ENCODE measurements at places on chromosomes 12 and 14.
A peak's percentile ranks its signal among the peaks of the same experiment; 100 is the strongest.

- DNase-seq = no peak
Observed at GRCh38 chr14:102986810-102987579, 64.5 kb downstream of the AMN start.

DNA sequence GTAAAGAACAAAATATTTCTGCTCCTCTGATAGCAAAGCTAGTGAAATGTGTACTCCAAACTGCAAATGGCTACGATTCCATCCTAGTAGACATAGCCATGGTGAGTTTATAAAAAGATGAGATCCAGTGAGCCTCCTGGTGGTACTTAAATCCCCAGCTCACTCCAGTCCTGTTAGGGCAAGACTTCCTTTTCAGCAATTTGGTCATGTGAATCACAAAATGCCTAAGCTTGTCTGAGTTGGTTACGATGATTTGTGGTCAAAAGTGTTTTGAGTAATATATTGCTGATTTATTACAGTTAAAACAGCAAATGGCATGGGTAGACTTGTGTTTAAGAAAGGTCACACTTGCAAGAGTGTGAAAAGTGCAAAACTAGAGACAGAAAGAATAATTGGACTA is 102.7 kb upstream of the NAV3 start:
- no peak for DNase-seq

DNA sequence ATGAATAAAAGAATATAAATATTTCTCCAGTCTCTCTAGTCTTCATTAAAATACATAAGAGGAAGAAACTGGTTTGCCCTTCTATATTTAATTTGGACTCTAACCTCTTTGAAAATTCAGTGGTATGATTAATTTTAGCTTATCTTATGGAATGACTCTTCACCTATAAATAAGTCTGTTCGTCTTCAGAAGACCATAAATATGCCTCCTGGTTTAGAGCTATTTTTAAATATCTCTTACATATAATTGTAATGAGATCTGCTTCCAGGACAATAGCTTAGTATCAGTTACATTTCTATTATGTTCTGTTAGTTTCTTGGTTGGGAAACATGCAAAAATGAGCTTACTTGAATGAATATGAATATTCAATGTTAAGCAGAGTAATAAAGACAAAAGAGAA is 257.5 kb upstream of the HMGA2 start:
- no peak for DNase-seq

GRCh38 chr14:89258728-89259273 is 158.2 kb downstream of the FOXN3 start:
- no peak for DNase-seq

DNA sequence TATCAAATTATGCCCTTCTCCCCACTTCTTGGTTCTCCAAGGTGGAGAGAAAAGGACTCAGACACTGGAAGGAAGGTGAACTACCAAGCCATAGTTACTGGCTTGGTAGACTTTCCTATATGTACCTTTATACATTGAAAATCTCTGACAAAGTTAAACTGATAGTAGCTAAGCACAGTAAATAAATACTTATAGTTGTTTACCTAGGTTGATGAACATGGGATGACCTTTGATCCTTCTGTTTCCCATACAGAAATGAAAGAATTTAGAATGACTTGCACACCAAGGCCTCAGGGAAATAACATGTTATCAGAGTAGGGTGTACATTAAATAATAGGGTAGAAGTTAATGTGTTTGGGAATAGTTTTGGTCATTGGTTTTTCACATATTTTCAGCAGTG is 6.7 kb downstream of the ARHGAP5 start:
- DNase-seq = no peak

- DNase-seq = peak; percentile 80
Observed at GRCh38 chr12:54201001-54201794, 12.4 kb upstream of the SMUG1 start.

GRCh38 chr12:97639702-97640101 is 177.1 kb downstream of the RMST start:
- DNase-seq = no peak

GRCh38 chr12:14417715-14418114 is 52.2 kb downstream of the ATF7IP start:
- DNase-seq = no peak

GRCh38 chr14:98181768-98182167 is 1090.2 kb downstream of the BCL11B start:
- no peak for DNase-seq

DNA sequence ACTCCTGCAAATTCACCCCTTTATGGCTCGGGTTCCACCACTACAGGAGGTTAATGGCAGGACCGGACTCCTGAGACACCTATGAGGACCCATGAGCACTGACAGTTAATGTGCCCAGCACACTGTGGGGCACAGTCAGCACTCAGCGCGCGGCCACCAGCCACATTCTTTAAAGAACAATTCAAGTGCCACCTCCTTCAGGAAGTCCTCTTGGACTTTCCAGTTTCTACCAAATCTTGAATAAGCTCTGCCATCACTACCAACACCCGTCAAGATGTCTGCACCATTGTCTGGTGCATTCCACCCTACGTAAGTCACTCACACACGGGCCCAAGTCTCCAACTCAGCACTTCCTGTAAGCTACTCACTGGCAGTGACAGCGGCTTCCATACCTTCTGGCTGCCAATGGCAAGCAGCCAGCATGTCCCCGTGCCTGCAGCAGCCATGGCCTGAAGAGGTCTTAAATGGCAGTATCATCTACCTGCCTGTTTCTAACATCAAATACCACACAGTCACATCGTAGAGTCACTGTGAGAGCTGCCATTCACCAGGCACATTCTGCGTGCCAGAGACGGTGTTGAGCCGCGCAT is 48.5 kb downstream of the CDC42BPB start:
- no peak for DNase-seq

GRCh38 chr14:22737052-22737451 is 29.4 kb upstream of the OXA1L start:
- no peak for DNase-seq

GRCh38 chr12:69879007-69879960 is 54.3 kb downstream of the MYRFL start:
- DNase-seq = peak; percentile 56

- no peak for DNase-seq
Observed at GRCh38 chr12:129871991-129872972, 31.5 kb downstream of the TMEM132D start.

DNA sequence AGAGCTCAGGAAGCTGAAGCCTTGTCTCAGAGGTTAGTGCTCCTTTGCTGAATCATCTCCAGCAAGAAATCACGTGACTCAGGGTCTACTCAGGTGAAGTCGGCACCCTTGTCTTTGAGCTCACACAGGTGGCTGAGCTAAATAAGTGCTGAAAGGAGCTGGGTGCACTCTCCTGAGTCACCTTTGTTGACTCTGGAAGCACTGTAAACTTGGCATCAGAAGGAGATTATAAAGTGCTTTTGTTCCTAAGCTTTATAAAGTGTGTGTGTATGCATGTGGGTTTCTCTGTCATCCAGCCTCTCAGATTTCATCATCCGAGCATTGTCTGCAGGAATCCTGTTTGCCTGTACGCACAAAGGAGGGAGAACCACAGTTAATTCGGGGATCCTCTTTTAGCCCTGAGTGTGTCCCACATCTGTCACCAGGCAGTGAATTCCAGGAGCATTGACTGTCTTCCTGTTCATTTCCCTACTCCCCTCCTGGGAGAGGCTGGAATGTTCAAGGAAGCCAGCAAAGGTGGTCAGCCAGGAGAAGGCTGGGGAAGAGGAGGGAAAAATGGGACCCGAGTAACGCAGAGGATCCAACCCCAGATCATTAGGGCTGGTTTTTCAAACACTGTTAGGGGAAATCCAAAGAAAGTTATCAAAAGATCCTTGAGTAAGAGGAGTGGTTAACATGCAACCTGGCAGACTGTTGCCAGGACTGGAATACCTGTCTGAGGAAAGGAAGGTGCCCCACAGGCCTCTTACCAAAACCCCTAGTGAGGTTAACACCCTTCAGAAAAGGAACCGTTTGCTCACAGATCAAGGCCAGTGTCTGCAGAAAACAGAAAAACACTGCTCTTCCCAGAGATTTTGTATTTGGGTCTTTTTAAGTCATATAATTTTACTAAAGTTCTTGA is 157.5 kb upstream of the HIF1A start:
- no peak for DNase-seq

DNA sequence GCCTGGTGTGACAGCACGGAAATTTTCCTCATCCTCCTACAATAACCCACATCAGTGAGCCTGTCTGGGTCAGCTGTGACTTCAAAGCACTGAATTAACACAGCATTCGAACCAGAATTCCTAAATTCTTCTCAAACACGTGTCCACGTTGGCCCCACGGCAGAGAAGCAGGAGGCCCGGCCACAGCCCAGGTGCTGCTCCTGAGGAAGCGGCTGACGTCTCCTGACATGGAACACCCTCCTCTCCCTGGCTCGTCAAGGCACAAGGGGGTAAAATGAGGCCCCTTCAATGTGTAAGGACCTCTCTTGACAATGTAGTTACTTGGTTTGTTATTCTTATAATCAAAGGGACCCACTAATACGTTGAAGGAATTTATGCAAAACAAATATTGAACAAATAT is 156.3 kb upstream of the GSC start:
- no peak for DNase-seq

DNA sequence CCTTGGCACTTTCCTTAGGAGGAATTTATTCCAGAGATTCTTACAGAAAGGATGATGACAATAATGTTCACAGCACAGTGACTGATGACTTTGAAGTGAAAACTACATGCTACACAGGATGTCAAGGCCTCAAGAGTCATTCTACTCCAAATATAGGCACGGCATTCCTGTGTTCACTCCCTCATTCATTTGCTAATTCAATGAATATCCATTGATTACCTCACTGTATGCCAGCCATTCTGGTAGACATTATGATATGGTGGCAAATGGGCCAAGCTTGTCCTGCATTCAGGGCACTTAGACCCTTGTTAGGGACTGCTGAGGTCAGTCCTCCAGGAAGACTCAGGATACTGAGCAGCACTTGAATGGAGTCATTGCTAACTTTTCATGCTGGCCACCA is 48.0 kb downstream of the FOXN4 start:
- DNase-seq = no peak

DNA sequence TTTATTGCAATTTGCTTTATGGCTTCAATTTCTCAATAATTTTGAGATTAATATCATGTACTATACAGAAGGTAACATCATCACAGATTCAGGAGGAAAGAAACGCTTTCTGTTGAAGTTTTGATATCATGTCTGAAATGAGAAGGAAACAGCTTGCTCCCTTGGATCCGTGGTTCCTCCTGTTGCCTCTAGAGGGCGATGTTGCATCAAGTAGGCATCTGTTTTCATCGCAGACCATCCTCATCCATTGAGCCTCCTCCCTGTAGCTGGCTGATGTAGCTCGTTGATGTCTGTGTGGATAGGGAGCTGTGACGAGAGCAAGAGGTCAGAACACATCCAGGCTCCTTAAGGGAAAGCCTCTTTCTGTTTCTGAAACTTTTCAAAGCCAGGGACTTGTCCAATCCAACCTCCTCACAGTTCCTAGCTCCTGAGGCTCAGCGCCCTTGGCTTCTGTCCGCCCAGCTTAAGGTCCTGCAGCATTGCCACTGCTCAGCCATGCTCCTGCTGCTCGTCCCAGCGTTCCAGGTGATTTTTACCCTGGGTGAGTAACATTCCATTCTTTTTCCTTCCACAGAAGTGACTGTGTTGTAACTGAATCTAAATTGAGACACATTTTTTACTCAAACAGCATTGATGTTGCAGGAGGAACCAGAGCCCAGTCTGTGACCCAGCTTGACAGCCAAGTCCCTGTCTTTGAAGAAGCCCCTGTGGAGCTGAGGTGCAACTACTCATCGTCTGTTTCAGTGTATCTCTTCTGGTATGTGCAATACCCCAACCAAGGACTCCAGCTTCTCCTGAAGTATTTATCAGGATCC is 304.8 kb upstream of the OR4E1 start:
- no peak for DNase-seq

- DNase-seq = no peak
Observed at GRCh38 chr12:22626406-22626805, 1.4 kb downstream of the ETNK1 start.

DNA sequence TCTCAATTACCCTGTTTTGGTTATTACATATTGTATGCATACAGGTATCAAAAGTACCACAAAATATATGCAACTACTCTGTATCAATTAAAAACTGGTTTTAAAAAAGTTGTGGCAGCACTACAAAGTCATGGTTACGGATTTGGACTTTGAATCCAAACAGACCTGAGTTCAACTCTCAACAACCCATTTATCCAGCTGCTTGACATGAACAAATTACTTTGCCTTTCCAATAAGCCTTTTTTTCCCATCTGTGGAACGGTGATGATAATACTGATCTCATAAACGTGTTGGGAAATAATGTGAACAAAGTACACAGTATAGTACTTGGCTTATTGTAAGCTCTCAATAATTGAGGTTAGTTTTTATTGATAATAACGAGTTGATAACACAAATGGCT is 85.0 kb downstream of the MNAT1 start:
- no peak for DNase-seq

DNA sequence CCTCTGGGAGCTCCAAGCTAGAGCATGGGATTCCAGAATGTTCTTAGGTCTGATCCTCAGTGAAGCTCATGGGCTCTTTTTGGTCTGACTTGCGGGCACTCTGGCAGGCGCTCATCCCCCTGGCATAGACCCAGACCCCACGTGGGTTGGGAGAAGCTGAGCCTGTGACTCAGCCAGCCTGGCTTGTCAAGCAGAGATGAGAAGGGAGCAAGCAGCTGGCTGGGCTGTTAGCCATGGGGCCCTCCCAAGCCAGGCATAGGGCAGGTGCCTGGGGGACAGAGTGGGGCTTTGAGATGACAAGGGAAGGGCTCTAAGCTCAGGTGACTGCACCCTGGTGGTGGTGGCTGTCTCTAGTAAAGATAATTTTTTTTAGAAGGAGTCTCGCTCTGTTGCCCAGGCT is 80.3 kb upstream of the NOS1 start:
- DNase-seq = no peak

GRCh38 chr14:104438166-104438887 is 141.2 kb upstream of the C14orf180 start:
- no peak for DNase-seq

GRCh38 chr12:64824130-64824499 is 332 bp upstream of the TBC1D30 start:
- no peak for DNase-seq
